GM13977 (cell line): ENCODE measurements at places on chromosomes 2 and 18.

DNA sequence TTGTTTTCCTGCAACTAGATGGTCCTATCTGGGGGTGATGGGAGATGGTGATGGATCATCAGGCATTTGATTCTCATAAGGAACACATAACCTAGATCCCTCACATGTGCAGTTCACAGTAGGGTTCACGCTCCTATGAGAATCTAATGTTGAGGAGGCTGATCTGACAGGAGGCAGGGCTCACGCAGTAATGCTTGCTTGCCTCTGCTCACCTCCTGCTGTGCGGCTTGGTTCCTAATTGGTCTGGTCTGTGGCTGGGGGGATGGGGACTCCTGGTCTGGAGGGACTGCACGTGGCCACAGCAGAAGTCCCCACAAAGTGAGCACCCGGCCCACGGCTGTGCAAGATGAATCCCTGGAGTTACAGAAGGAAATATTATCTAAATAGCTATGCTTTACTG, 11.3 kb downstream of the MC5R start:
- DNase-seq: no peak

- DNase-seq: peak; percentile 40
Measured at GRCh38 chr2:119218478-119219064, 5.1 kb upstream of the STEAP3 start.

- DNase-seq: peak; percentile 48
Measured at GRCh38 chr2:60317844-60318243, 235.6 kb downstream of the BCL11A start.

GRCh38 chr2:18498531-18498930, 61.9 kb downstream of the RDH14 start:
- no peak for DNase-seq

DNA sequence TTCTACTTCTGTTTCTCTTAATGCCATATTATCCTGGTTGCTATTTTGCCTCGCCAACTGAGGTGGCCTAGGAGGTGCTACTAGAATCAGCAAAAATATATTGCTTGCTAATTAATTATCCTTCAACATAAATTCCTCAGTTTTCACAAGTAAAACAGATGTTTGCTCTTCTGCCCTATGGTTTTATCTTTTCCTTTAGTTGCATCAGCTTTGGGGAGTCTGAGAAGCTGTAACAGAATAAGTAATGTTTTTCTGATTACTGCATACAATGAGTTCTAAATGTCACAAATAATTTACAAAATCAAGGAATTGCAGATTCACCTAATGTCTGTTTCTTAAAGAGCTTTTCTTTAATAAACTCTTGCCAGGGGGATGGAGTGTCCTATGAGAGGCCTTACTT, 36.7 kb downstream of the GULP1 start:
- DNase-seq: no peak

- DNase-seq: no peak
Measured at GRCh38 chr2:224407241-224407701, 5.4 kb upstream of the FAM124B start.

GRCh38 chr18:75031717-75032317, 177.1 kb downstream of the PTGR3 start:
- no peak for DNase-seq

DNA sequence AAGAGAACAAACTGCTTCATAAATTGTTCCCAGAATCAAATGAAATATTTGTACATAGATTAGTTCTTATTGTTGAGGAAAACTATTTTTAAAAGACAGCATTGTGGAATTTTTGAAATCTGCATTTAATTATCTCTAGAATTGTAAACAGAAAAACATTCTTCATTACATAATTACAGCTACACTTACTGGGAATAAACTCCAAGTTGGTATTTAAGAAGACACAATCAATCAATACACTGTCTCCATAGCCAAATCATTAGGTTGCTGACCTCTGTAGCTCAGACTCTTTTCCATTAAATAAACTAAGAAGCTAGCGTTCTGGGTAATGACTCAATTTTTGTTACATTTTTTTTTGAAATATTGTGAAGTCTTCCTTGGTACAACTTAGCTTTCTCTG, 70.2 kb upstream of the PIEZO2 start:
- DNase-seq: no peak

GRCh38 chr2:55490554-55490953, 29.0 kb upstream of the CFAP36 start:
- DNase-seq: no peak

DNA sequence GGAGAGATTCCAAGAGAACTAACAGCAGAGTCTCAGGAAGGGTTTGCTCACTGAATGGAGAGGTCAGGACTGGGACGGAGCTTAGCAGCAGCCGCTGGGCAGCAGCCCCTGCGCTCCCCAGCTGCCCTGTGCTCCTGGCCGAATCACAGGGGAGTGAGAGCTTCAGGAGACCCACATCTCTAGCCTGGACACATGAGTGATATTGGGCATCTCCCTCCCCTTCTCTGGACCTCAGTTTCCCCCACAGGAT, 511 bp downstream of the MATN3 start:
- DNase-seq: peak; percentile 19

DNA sequence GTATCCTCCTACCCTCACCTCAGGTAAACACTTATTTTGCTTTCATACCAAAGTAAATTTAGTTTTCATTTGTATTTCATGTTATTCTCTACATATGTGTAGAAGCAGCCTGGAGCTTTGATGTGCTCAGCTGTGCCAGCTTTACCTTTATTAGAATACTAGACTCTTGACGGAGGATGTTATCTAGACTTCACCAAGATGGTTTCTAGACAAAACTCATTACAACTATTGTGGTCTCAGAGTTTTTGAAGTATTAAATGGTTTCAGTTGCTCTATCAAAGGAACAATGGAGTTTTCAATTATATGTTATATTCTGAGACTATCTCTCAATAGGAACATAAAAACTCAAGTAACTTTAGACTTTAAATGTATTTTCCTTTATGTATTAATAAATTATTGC, 5.0 kb upstream of the IL18RAP start:
- no peak for DNase-seq

DNA sequence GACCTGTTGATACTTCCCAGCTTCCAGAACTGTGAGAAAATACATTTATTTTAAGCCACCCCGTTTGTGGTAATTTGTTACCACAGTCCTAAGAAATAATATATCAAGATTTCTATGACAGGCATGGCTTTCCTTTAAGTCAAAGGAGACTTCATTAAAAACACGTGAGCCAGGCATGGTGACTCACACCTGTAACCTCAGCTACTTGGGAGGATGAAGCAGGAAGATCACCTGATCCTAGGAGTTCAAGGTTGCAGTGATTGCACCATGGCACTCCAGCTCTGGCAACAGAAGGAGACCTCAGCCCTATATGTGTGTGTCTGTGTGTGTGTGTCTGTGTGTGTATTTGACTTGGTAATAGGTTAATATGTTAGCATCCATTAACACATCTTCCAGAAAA, 69.8 kb upstream of the SCN7A start:
- no peak for DNase-seq

DNA sequence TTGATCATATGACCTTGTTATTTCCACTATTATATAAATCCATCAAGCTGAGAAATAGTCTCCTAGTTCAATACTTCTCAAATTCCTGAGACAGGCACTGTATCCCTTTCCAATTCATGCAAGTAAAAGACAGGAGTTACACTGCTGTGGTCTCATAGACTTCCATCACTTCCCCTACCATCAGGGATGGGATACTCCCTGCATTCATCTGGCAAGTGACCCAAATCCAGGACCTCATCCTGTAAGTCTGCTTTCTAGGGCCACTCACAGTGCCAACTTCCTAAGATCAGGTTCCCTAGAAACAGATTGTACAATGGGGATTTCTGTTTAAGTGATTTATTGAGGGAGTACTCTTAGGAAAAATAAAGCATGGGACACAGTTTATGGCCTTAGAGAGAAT, 424.0 kb upstream of the CDH7 start:
- no peak for DNase-seq

- no peak for DNase-seq
Measured at GRCh38 chr2:230348787-230349186, 21.8 kb downstream of the SP140L start.

DNA sequence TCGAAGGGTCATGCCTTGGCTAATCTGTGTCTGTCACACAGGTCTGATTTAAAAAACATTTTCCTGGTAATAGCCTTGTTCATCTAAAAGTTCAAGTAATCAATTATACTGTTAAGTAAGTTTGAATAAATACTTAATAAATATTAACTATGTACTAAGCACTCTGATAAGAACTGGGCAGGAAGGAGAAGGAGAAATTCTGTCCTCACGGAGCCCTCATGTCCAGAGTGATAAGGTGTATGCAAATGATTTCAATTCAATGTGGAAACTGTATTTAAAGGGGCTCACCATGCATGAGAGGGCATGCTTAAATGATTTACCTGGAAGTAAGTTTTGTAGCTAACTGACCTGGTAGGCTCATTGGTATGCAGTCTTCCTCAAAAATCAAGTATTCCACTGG, 94.0 kb upstream of the LYPD6 start:
- no peak for DNase-seq

DNA sequence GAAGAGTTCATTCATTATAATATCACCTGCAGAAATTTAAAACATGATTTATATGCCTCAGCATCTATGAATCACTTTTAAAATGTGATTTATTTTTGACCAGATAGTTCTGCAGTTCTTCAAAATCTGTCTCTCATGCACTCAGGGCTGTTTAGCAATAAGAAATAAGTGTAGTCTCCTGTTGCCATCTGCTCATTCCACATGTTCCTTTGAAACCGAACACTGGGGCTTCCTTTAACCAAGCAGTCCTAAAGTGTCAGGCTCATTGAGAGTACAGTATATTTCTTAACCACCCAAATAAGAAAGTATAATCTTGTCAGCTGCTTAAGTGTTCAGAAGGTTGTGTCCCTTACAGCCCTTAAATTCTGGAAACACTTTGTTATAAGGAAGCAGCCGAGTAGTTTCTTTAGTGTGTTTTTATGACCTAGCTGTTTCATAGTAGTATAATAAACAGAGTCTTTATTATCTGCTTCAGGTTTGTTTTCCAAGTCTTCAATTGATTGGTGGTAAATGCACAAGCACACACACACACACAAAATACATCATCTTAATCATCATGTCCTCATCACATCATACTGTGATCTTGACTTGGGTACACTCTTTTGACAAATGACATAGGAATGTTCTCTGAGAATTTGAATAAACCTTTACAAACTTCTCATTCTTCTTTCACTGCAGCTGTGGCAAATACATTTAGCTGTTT, 10.4 kb downstream of the WDR7 start:
- DNase-seq: no peak

DNA sequence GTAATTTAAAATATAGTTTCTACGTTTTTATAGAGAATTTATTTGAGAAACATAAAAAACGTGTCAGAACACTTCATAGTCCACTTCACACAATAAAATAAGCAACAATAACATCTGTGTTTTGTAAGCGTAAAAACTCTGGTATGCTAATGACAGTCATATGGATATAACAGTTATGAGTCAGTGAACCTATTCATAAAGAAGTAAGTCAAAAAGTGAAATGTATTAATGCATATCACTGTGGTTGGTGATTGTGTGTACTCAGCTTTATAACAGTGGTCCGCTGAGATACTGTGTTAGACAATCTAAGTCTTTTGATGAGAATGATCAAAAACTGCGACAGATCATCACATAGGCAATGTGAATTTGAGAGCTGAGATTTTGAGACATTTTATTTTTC, 153.2 kb downstream of the WDR7 start:
- DNase-seq: no peak

- DNase-seq: no peak
Measured at GRCh38 chr2:6068429-6068828, 376.2 kb downstream of the SOX11 start.

GRCh38 chr2:240304746-240305161, 130.7 kb upstream of the GPC1 start:
- DNase-seq: no peak

- no peak for DNase-seq
Measured at GRCh38 chr18:25496544-25496943, 144.6 kb upstream of the ZNF521 start.

DNA sequence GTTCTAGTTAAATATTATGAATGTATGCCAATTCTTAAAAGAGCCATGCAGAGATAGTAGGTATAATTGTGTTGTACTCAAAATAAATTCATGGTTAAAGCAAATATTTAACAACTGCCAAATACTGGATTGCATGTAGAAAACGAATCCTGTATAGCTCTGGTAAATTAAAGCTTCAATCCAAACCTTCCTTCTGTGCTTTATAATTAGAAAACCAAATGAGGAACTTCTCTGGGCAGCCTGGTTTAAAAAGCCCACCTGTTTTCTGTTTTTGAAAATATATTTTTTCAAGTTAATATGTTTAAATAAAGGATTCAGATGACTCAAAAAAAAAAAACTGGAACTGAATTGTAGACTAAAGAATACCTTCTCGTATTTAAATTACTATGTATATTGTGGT, 48.3 kb upstream of the ITGA4 start:
- DNase-seq: no peak

GRCh38 chr2:14189929-14190328, 442.6 kb upstream of the LRATD1 start:
- DNase-seq: no peak

GRCh38 chr2:95574506-95574905, 17.3 kb upstream of the TRIM43 start:
- no peak for DNase-seq

DNA sequence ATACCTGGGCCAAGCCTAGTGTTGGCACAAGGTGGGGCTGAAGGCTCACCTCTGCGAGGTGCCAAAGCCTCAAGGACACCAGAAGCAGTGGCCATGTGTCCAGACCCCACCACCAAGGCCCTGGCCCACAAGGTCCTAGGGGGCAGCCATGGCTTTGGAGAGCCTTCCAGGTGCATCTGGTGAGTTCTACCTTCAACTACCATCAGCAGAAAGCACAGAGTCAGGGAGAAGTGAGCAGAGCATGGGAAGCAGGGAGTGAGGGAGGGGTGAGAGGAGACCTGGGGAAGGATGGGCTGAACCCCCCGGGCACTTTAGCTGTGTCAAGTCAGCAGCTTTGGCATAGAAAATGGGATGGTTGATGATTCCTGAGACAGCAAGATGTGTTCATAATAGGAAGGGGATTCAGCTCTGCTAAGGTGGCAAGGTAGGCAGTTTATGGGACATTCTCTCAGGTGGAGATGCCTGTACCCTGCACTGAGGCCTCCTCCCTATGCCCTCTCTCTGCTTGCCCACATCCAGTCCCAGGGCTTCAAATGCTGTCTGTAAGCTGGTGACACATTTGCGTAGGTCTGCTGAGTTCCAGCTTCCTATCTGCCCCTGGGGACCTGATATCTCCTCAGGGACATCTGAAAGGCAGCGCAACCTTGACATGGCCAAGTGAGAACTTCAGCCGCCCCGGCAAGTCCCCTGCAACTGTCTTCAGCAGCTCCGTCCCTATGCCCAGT, 83.4 kb upstream of the RGPD5 start:
- DNase-seq: no peak

DNA sequence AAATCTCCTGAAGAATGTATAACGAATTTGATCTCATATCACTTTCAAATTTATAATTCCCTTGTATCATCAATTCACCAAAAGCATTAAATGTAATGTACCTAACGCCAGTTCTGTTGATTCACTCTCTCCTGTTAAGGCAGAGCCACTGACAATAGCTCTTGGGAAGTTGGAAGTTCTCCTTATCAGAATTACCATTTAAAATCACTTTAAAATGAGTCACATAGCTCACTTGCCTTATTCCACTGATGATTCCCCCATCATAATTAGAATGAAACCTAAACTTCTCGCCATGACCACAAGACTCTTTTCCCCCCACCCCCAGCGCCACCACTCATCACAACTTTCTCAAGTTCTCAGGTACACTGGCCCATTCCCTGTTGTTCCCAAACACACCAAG, 117.1 kb downstream of the PID1 start:
- no peak for DNase-seq
